Kidney (tissue), 22 donors: ENCODE measurements at places on chromosomes 2 and 18. TPM values are rescaled to one million over a fixed set of nuclear protein-coding genes. Genes with fewer than 3 reads are reported as not detected.

DNA sequence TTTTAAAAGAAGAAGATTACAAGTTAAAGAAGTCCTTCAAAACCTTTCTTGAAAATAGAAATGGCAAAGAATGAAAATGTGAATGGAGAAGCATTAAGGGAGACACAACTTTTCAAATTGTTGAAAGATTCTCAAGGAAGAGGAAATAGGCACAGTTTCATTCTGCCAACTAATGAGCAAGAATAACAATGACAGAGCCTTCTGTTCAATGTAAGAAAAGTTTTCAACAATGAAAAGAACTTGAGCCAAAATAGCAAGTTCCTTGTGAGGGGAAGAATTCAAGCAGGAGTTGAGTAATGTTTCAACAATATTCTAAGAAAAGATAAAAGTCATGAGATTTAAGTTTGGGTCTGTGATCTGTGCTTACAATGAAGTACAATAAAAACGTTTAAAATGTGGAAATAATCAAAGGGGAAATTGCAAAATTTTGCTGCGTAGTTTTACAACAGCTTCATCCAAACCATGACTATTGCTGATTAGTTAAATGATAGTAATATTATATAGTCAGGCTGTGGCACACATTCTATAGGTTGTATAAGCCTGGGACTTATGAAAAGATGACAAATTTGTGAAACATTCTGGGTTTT lies 122.6 kb downstream of the METTL4 start:
- no peak overlapping the region for H3K4me3 ChIP-seq
- no peak overlapping the region for H3K27ac ChIP-seq
- H3K27me3 ChIP-seq = no peaks in the 10 kb centered on the region
- DNase-seq = no peak
- H3K36me3 ChIP-seq = no peaks in the 10 kb centered on the region

GRCh38 chr2:57726294-57726693 lies 320.3 kb upstream of the VRK2 start:
- no peak for DNase-seq
- H3K27me3 ChIP-seq = no peaks in the 10 kb centered on the region
- no peak overlapping the region for H3K4me3 ChIP-seq
- H3K4me1 ChIP-seq = no peaks in the 10 kb centered on the region

LYG2 gene
- not detected for total RNA-seq

STEAP3 gene
- 25.4 TPM for total RNA-seq

- H3K4me1 ChIP-seq = peaks cover 37% of the 10 kb centered on the region
- H3K36me3 ChIP-seq = no peaks in the 10 kb centered on the region
- peak overlapping the region; percentile 9 for H3K4me3 ChIP-seq
- DNase-seq = no peak
Observed at GRCh38 chr18:58287353-58288274, 243.6 kb downstream of the NEDD4L start.

- no peaks in the 10 kb centered on the region for H3K36me3 ChIP-seq
- no peaks in the 10 kb centered on the region for H3K4me1 ChIP-seq
- H3K27ac ChIP-seq = no peak overlapping the region
- H3K27me3 ChIP-seq = no peaks in the 10 kb centered on the region
- H3K4me3 ChIP-seq = no peak overlapping the region
Observed at GRCh38 chr2:102126169-102126568, 16.4 kb upstream of the IL1R1 start.

CXCR2 gene
- total RNA-seq = 0.44 TPM

- DNase-seq = no peak
- H3K36me3 ChIP-seq = no peaks in the 10 kb centered on the region
- H3K27ac ChIP-seq = no peak overlapping the region
Observed at GRCh38 chr2:41199334-41199733, 747.4 kb upstream of the SLC8A1 start.

PRKRA gene
- total RNA-seq = 43.0 TPM

DNA sequence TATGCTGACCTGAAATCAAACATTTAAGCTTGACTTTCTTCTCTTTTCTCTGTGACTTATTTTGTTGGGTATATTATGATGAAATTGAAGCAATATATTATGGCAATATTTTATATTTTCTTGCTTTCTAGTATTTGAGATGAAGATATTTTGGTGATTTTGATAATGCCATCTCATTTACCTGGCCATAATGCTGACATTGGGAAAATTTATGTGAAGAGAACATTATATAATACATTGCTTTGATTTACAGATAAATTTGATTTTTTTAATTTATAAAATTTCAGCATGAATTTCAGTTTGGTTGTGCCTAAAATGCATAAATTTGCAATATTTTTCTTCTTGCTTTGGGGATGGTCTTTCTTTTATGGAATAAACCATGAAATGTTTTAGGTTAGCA lies 1413.7 kb upstream of the TMEFF2 start:
- no peaks in the 10 kb centered on the region for H3K36me3 ChIP-seq
- H3K27me3 ChIP-seq = no peaks in the 10 kb centered on the region
- H3K4me1 ChIP-seq = no peaks in the 10 kb centered on the region
- no peak for DNase-seq

UGT1A4 gene
- total RNA-seq = 1.1 TPM

GRCh38 chr2:217451666-217452065 lies 551.1 kb downstream of the TNS1 start:
- no peaks in the 10 kb centered on the region for H3K4me1 ChIP-seq
- no peak overlapping the region for H3K27ac ChIP-seq
- H3K4me3 ChIP-seq = no peak overlapping the region
- no peaks in the 10 kb centered on the region for H3K27me3 ChIP-seq
- no peak for DNase-seq

CPO gene
- total RNA-seq = 0.41 TPM

GRCh38 chr2:29412197-29412925 lies 297.1 kb downstream of the CLIP4 start:
- no peaks in the 10 kb centered on the region for H3K4me1 ChIP-seq
- H3K27ac ChIP-seq = no peak overlapping the region
- no peaks in the 10 kb centered on the region for H3K36me3 ChIP-seq
- H3K4me3 ChIP-seq = no peak overlapping the region
- H3K27me3 ChIP-seq = no peaks in the 10 kb centered on the region
- no peak for DNase-seq

DNA sequence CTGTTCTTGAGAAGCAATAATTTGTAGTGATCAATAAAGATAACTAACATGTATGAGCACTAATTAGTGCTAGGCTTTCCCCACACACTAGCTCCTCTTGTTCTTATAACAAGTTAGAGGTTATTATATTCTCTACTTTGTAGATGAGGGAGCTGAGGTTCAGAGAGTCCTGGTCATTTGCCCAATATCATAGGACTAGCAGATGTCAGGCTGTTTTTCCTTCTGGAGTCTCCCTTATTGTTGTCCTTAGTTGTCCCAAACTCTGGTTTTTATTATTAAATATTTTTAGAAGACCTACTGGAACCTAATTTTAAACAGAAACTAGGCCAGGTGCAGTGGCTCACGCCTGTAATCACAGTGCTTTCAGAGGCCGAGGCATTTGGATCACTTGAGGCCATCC lies 16.5 kb upstream of the TTC39C start:
- no peak overlapping the region for H3K27ac ChIP-seq
- no peaks in the 10 kb centered on the region for H3K4me1 ChIP-seq
- DNase-seq = no peak
- no peaks in the 10 kb centered on the region for H3K27me3 ChIP-seq
- no peaks in the 10 kb centered on the region for H3K36me3 ChIP-seq

- no peak for DNase-seq
- no peaks in the 10 kb centered on the region for H3K36me3 ChIP-seq
- no peaks in the 10 kb centered on the region for H3K4me1 ChIP-seq
- H3K27ac ChIP-seq = no peak overlapping the region
- H3K4me3 ChIP-seq = no peak overlapping the region
Observed at GRCh38 chr2:52918551-52918950, 849.1 kb upstream of the CHAC2 start.

DNA sequence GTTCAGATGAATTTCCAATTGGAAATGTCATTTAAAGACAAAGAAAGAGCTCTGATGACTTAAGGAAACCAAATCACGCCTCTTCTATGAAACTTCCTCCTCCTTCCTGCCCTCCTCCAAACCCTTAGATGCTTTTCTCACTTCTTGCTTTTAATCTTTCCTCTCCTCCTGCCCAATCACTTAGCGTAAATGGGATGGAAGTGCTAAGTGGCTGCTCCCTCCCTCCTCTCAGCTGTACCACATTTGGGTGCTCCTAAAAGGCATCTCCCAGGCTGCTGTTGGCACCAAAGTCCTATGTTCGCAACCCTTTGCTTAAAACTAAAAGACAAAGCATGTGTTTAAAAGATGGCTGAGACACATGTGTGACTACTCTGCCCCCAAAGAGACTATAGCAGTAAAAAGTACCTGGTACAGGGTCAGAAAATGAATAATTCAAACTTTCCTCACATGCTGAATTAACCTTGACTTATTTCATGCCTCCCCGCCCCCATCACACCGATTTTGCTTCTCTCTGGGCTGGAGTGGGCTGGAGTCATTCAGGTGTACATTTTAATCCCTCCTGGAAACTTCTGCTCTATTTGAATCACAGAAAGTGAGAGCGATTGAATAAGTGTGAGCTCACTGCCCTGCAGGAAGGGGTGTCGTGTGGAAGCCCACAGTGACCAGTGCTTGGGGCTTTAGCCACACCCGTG lies 59.2 kb upstream of the KLF7 start:
- H3K4me3 ChIP-seq = no peak overlapping the region
- peak; percentile 45 for DNase-seq
- H3K27ac ChIP-seq = no peak overlapping the region
- no peaks in the 10 kb centered on the region for H3K27me3 ChIP-seq
- H3K36me3 ChIP-seq = no peaks in the 10 kb centered on the region
- no peaks in the 10 kb centered on the region for H3K4me1 ChIP-seq

CCDC150 gene
- 2.3 TPM for total RNA-seq

DNA sequence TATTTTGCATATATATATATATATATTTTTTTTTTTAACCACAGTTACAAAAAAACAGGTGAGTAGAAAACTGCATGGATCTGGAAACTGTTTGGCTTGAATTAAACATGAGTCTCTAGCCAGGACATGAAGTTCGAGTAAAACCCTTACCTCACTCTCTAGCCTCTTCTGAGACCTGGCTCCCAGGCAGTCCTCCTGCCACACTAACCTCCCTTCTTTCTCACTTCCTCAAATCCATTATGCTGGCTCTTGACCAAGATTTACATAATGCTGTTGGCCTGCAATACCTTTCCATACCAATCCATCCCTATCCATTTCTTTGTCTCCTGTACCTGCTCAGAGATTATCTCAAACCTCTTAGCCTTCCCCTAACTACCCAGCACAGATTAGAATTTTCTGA lies 34.0 kb downstream of the PIGN start:
- no peak for DNase-seq
- H3K36me3 ChIP-seq = peaks cover 2% of the 10 kb centered on the region
- no peaks in the 10 kb centered on the region for H3K27me3 ChIP-seq
- no peaks in the 10 kb centered on the region for H3K4me1 ChIP-seq

- no peak for DNase-seq
- H3K27me3 ChIP-seq = no peaks in the 10 kb centered on the region
- no peak overlapping the region for H3K4me3 ChIP-seq
Observed at GRCh38 chr18:74745633-74746403, 148.1 kb downstream of the ZNF407 start.

UGT1A1 gene
- total RNA-seq = 1.4 TPM

DNA sequence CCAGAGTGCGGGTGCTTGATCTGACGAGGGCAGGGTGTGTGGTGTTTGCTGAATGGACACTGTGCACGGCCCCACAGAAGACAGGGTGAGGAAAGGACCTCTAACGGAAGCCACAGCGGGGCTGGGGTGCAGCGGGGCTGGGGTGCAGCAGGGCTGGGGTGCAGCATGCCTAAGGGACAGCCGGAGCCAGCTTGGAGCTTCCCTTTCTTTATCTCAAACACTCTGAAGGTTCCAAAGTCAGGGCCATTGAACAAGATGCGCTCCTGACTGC lies 35.0 kb downstream of the PXDN start:
- no peaks in the 10 kb centered on the region for H3K27me3 ChIP-seq
- no peak overlapping the region for H3K4me3 ChIP-seq
- no peaks in the 10 kb centered on the region for H3K36me3 ChIP-seq
- H3K4me1 ChIP-seq = peaks cover 2% of the 10 kb centered on the region
- no peak for DNase-seq
- H3K27ac ChIP-seq = no peak overlapping the region

WNT10A gene
- 10.2 TPM for total RNA-seq

CPLX4 gene
- total RNA-seq = not detected

GRCh38 chr2:20580690-20581437 lies 70.0 kb downstream of the HS1BP3 start:
- H3K36me3 ChIP-seq = no peaks in the 10 kb centered on the region
- no peak overlapping the region for H3K4me3 ChIP-seq
- H3K27ac ChIP-seq = no peak overlapping the region
- H3K4me1 ChIP-seq = peaks cover 7% of the 10 kb centered on the region
- DNase-seq = no peak

DNA sequence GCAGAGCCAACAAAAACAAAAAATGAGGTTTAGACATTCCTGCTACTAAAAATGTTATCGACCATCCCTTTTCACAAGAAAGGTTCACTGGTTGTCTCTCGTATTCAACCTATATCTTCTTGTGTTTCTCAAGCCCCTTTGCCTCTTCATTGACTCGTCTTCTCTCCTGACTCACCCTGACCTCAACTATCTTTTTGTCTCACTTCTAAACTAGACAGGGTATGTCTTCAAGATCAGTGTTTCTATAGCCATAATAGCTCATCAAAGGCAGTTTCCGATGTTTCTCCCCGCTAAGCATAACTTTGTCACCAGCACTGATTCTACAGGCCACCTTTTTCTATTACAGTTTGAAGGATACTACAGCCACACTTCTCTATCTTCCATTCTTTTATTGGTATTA lies 178.4 kb downstream of the MEMO1 start:
- no peak overlapping the region for H3K27ac ChIP-seq
- no peaks in the 10 kb centered on the region for H3K36me3 ChIP-seq
- no peaks in the 10 kb centered on the region for H3K27me3 ChIP-seq
- no peak overlapping the region for H3K4me3 ChIP-seq

PID1 gene
- total RNA-seq = 9.4 TPM

DNA sequence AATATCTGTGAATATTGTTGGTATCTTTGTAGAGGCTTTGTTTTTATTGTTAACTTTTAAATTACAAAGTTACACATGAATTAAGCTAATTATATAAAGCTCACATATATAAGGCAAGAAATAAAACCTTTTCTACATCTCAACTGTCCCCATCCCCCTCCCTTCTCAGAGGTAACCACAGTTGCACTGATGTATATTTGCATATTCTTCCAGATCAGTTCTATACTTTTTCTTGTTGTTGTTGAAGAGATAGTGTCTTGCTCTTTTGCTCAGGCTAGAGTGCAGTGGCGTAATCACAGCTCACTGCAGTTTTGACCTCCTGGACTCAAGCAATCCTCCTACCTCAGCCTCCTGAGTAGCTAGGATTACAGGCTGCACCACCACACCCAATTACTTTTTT lies 36.0 kb upstream of the CDC42EP3 start:
- DNase-seq = no peak
- H3K27ac ChIP-seq = no peak overlapping the region

GRCh38 chr2:38586931-38587330 lies 15.8 kb downstream of the HNRNPLL start:
- peaks cover 2% of the 10 kb centered on the region for H3K36me3 ChIP-seq
- H3K4me1 ChIP-seq = no peaks in the 10 kb centered on the region
- H3K4me3 ChIP-seq = no peak overlapping the region
- no peak overlapping the region for H3K27ac ChIP-seq
- no peak for DNase-seq
- no peaks in the 10 kb centered on the region for H3K27me3 ChIP-seq

NEU4 gene
- 0.76 TPM for total RNA-seq

CELF4 gene
- 0.85 TPM for total RNA-seq

ITGA4 gene
- 23.5 TPM for total RNA-seq

IL1RL2 gene
- 1.4 TPM for total RNA-seq

FAM237A gene
- total RNA-seq = not detected

TMEM37 gene
- 59.4 TPM for total RNA-seq

GRCh38 chr18:6940451-6940850 lies 177.1 kb downstream of the LAMA1 start:
- no peaks in the 10 kb centered on the region for H3K4me1 ChIP-seq
- DNase-seq = peak; percentile 45
- H3K4me3 ChIP-seq = no peak overlapping the region
- no peaks in the 10 kb centered on the region for H3K36me3 ChIP-seq
- H3K27ac ChIP-seq = no peak overlapping the region
